ENCODE measurements at places on chromosomes 4 and X.

DNA sequence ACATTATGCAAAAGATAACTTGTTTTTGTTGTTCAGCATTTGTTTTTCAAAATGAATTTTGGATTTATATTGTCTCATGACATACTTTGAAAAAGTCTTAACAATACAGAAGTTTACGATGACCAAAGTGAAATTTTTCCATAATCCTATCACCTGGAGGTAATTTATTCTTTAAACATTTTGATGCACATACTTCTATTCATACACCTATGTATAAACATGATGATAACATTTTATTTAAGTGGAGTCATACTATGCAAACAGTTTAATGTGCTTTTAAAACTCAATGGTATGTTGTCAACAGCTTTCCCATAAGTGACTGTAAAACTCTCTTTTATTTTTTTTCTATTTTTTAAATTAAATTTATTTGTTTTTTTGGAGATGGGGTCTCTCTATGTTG is 65.0 kb downstream of the STAG2 start:
- no peak for DNase-seq

DNA sequence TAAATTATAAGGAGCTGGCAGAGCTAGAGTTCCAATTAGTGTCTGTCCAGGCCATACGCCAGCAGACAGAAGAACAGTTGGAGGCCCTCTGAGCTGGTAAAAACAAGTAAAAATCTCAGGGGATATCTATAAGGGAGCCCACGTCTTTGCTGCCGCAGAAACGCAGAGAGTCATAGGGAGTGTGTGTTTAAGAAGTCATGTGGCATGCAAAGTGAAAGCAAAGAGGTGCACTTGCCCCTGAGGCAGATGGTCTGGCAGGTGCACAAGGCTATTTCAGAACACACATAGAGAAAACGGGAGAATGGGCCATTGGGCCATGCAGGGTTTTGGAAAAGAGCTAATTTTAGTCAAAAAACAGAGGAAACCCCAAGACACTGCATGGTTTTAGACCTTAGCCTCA is 92.7 kb downstream of the NAP1L3 start:
- DNase-seq = no peak

DNA sequence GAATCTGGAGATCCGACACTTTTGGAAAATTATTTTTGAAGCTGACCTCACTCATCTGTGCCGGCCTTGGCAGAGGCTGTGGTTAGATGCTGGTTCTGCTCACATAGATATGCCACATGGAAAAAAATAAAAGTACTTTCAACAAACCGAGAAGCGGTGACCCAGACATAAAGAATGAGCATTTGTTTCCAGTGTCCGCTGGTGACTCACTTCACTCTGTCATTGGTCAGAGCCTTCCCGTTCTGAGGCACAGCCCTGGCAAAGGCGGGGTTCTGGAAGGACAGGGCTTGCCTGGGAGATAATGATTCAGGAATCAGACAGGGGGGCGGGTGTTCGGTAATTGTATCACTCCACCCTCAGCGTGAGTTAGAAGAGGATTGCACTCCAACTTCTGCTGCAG is 172.4 kb upstream of the MXRA5 start:
- DNase-seq = no peak

DNA sequence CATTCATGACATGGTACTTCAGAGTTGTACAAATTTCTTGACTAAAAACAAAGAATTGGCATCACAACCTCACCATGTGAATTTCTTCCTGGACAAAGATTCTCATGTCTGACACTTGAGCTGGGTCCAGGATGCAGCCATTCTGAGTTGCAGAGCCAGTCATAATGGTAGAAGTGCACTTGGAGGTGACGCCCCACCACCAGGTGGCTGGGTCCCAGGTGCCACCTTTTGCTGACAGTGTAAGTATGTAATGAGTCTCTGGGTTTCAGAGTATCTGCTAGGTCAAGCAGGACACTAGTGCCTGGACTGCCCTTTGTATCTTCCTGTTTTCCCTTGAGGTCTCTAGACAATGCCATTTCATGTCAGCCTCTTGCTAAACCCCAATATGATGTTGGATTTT is 36.6 kb upstream of the WDR1 start:
- DNase-seq = no peak

DNA sequence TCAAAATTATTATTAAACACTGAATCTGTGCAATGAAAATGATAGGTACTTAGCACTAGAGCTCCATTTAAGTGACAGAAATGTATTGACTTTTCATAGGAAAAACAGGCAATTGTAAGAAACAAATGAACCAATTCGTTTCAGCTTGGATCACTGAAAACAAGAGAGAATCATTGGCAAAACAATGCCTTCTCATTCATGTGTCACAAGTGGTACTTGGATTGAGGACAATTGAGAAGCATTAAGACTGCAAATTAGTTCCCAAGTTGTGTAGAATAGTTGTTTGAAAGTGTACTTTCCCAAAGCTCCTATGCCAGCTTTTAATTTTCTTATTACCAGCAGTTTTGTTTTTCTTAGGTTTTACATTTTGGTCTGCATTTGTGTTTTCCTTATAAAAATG is 20.6 kb downstream of the CNKSR2 start:
- no peak for DNase-seq

DNA sequence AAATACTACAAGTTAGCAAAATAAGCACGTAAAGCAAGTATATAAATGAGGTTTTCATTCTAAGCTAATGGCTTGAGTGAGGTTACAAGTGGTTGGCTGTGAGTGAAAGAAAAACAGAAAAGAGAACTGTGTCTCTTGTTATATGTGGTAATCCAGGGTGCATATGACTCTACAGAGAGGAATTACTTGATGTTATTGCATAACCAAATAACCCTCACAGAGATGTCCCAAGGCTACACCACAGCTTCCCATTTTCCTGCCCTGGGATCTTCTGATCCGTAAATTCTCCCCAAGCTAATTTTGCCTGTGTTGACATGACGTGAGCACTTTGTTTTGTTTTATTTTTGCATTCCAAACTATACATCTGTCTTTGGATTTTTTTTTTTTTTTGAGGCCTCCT is 470.0 kb upstream of the INTU start:
- no peak for DNase-seq

- no peak for DNase-seq
Observed at GRCh38 chr4:35772291-35772690, 472.0 kb downstream of the ARAP2 start.

- peak; percentile 15 for DNase-seq
Observed at GRCh38 chrX:50813843-50814661, at the start of gene SHROOM4. TSS of gene SHROOM4 (minus strand) at chrX:50814194. CDS start at chrX:50814018, 176 bp downstream.

DNA sequence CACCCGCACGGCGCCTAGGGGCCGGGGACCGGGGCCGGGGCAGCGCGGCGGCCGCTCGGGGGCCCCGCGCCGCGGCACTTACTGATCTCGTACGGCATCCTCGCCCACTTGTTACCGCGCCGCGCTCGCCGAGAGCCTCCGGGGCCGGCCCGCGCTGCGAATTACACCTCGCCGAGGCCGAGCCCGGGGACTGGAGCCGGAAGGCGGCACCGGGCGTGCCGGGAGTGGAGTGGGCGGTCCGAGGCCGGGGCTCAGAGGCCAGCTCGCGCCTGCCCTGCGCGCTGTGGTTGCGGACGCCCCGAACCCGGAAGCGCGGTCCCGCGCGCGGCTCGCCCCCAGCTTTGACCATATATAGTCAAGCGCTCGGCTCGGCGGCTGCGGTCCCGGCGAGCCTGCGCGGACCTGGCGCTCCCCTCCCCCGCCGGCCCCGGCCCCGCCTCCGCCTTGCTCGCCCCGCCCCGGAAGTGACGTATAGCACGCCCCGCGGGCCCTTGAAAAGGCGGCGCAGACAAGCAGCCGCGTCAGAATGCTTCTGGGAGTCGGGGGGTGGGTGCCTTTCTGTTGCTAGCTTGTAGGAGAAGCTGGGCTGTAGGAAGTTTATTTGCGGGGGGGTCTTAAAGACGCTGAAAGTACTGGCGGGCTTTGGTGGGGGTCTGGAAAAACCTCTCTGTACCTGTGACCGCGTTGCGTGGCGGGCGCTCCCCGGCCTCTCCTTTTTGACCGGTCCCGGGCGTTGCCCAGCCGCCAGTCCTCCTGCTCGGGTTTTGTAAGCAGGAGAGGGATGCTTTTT is at the start of gene WDR1:
TSS of gene WDR1 (minus strand) at position 231 of the 790 bp plus-strand sequence. CDS start at position 98, 133 bp downstream.
- DNase-seq = peak; percentile 86

DNA sequence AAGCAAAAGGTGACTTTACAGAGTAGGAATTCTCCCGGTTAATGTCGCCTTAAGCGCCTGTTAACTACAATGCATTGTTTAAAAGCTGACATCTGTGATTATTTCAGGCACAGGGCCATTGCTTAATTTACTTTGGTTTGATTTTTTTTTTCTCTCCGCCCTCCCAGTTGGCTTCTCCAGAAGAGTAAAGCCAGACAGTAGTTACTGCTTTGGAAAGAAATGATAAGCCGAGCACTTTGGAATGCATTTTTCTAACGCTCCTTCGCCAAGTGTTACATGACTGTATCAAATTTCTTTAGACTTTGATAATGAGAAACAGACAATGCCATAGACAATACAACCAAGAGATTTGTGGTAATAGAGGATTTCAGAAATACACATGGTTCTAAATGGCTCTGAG is 383.0 kb upstream of the TENM3 start:
- no peak for DNase-seq

GRCh38 chr4:134687646-134688628 is 486.3 kb upstream of the PABPC4L start:
- DNase-seq = no peak

DNA sequence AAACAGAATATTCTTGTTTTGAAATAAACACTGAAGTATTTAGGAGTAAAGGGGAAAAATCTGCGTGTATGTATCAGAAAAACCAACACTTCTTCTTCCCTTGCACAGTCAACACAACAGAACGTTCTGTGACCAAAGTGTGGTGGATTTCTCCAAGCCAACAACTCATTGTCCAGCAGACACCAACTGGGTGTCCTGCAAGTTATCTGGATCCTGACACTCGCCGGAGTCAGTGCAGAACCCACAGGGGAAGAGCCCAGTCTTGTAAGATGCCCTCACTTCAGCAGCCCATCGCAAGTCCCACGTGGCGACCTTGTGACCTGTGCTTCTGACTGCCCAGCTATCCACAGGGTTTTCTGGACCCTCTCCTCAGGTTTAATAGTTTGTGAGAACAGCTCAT is 630.7 kb upstream of the ZFP42 start:
- no peak for DNase-seq

DNA sequence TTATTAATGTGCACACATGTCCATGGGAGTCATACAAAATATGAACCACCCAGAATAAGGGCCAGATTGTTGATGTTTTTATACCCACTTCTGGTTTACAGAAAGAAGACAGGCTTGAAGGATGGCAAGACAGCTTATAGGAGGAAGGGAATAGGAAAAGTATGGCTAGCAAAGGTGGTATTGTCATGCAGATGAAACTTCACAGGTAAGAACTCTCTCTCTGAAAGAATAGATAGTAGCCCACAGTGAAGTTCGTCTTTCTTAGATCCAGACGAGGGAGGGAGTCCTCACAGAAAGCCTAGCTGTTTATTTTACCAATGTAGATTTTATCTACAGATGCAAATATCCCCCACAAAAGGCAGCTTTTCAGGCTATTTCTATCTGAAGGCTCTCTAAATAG is 43.7 kb upstream of the SPIN4 start:
- no peak for DNase-seq

Measured in HuH-7 (cell line).